ENCODE measurements at places on chromosomes 2 and 18.

DNA sequence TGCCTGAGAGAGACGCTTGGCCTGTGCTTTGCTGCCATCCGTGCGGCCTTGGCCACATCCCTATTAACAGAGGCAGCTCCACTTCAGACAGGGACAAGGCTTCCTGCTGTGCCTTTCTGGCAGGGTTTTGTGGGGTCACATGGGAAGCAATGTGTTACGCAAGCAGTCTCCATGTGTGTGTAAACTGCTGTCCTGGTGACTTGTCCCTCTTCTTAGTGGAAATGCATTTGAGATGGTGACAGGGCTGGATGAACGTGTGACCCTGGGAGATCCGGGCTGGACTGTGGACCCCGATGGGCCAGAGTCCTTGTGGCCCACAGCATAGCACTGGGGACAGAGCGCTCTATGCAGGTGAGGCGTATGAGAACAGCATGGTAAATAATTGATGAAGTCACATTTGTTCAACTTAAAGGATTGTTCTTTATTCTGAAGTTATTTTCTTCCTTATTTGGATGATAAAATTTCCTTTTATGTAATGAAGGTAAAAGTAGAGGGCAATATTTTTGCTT, 23.2 kb downstream of the ASB1 start:
- no peak for DNase-seq

GRCh38 chr2:47720036-47720435, 62.9 kb upstream of the MSH6 start:
- no peak for DNase-seq

- no peak for DNase-seq
These were observed 75.8 kb downstream of the KCNG2 start for GRCh38 chr18:79873449-79874110.

- DNase-seq = no peak
These were observed 281.0 kb upstream of the SOX11 start for GRCh38 chr2:5410991-5411700.

GRCh38 chr2:205696927-205697441, 14.7 kb downstream of the NRP2 start:
- no peak for DNase-seq

- DNase-seq = no peak
These were observed 386.0 kb downstream of the IRS1 start for GRCh38 chr2:226413498-226414130.

GRCh38 chr2:28311660-28312249, 80.9 kb upstream of the FOSL2 start:
- no peak for DNase-seq

GRCh38 chr18:79502782-79503181, 107.1 kb downstream of the NFATC1 start:
- no peak for DNase-seq

Data from T-helper 2 cell (primary cell).